Hematopoietic multipotent progenitor cell treated with erythropoietin and hydrocortisone succinate and interleukin-3 and kit ligand, for 4 days (in vitro differentiated cells): ENCODE measurements at places on chromosomes 12 and 14.

- DNase-seq = no peak
Observed at GRCh38 chr12:80129895-80130530, 30.7 kb downstream of the OTOGL start.

DNA sequence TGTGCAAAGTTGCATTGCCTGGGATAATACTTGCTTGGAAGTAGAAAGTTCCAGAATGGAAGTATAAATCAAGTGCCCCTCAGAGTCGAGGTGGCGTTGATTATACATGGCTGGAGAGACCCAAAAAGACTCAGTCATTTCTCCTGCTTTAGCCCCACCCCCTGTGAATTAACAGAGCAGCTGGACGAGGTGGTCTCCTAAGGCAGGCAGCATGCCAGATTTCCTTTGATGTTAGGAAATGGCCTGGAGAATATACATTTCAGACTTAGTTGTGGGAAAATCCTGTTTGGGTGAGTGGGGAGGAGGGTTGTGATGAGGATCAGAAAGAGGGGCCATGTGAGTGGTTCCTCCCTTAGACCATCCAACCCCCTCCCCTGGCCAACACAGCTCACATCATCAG is 406.1 kb upstream of the TMPO start:
- DNase-seq = no peak

GRCh38 chr12:52655251-52655650 is 3.2 kb upstream of the KRT2 start:
- no peak for DNase-seq

- no peak for DNase-seq
Observed at GRCh38 chr12:109695961-109696461, 17.6 kb upstream of the FAM222A start.
